ENCODE measurements at places on chromosomes 1 and 21.
A peak's percentile ranks its signal among the peaks of the same experiment; 100 is the strongest.

DNA sequence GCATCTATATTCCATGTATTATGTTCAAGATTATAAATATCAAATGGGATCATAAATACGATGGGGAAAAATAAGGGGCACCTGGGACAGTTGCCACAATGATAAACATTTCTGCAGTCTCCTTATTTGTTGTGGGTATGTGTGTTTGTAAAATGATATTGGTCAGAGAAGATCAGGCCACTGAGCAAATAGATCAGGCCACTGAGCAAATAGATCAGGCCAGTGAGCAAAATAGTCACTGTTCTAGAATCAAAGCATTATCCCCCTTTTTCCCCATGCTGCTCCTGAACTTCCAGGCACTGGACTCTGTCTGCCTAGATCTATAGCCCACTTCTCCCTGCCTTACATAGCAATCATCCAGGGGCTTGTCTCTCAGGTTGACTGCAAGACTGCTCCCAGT lies 599.8 kb upstream of the USP24 start:
- DNase-seq = no peak

- DNase-seq = no peak
Measured at GRCh38 chr1:112021263-112021662, 31.8 kb upstream of the KCND3 start.

DNA sequence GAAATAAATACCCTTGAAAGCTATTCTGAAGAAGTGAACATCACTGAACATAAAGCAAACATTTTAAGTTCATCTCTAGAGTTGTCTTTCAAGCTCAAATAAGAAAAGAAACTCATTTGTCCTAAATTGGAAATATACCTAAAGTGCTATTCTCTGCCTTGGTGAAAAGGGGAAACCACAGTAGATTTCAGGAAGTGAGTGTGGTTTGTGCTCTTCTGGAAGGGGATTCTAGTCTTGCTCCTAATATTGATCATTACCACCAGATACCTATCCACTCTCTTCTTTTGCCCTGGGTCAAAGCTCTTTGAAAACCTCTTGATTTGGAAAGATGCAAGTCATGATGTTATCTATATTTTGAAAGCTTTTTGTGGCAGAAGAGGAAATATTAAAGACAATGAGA lies 798.1 kb downstream of the ADGRL2 start:
- DNase-seq = no peak

DNA sequence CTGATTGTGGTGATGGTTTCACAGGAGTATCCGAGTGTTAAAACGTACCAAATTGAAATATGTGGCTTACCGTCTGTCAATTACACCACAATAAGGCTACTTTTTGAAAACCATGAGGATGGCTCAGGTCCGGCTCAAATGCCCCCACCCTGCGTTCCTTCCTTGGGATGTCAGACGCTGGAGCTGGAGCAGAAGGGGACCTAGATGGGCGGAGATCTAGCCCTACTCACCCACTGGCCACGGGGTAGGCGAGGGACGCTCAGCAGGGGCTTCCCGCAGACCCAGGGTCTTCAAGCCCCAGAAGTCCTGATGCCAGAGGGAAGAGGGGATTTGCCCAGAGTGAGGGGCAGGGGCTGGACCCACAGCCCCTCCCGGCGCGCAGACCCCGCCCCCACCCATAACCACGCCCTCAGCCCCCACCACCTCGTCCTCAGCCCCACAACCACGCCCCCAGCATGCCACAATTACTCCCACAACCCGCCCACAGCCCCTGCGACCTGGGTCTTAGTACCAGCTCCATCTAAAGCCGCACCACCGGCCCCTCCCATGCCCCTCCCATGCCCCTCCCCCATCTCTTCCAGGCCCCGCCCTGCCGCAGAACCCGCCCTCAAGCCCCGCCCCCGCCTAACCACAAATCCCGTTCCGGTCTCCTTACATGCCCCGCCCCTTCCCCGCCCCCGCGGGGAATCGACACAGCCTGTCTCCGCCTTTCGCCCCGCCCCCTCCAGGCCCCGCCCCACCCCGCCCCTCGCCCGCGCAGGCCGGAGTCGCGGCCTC lies at the start of gene LRRC3:
Gene LRRC3 (plus strand): TSS at position 764 of the 777 bp plus-strand sequence. CDS start 1,135 bp downstream, outside the sequence.
- peak; percentile 64 for DNase-seq

DNA sequence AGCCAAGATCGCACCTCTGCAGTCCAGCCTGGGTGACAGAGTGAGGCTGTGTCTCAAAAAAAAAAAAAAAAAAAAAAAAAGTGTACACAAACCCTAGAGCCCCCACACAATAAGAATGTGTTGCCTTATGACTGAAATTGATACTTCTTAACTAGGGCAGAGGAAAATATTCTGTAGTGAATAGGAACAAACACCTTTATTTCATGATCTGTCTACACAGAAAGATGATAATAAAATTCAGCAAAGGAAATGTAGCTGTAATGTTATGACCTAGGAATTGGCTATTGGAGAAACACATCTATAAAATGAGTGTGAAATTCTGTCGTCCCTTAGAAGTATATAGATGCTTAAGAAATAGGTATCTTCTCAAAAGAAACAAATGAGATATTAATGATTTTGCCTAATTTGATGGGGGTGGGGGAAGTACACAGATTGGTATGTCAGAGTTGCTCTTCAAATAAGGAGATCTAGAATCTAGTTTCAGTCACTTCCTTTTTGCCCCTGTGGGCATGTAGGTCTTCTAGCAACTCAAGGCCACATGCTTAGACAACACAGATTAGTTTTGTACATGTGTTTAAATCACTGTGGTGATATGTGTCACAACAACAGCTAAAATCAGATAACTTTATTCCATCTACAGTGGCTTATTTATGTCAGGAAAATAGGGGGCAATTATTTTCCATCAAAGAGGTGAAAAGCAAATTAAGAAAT lies 10.7 kb upstream of the GPR25 start:
- DNase-seq = no peak

GRCh38 chr1:101235696-101236515 lies 913 bp upstream of the S1PR1 start:
- DNase-seq = peak; percentile 61

- no peak for DNase-seq
Measured at GRCh38 chr1:53949023-53949990, 3.2 kb downstream of the LRRC42 start.

DNA sequence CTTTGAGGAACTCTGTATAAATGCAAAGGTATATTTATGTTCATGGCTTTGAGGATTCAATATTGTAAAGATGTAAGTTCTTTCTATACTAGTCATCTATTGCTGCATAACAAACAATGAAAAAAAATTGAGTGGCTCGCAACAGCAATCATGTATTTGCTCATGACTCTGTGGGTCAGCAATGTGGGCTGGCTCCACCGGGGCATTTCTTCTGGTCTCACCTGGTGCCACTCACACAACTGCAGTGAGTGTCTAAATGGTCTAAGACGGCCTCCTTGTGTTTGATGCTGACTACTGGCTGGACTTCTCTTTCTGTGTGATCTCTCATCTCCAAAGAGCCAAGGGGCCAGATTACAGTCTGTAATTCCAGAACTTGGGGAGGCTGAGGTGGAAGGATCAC lies 45.1 kb upstream of the EXO1 start:
- no peak for DNase-seq

Measured in activated T-helper 1 cell treated with Interleukin-2 at 50 U/mL for 16 hours (primary cell).